ENCODE measurements at places on chromosomes 2 and 18.

- DNase-seq = peak; percentile 40
Observed at GRCh38 chr2:225670111-225670974, 270.8 kb downstream of the NYAP2 start.

DNA sequence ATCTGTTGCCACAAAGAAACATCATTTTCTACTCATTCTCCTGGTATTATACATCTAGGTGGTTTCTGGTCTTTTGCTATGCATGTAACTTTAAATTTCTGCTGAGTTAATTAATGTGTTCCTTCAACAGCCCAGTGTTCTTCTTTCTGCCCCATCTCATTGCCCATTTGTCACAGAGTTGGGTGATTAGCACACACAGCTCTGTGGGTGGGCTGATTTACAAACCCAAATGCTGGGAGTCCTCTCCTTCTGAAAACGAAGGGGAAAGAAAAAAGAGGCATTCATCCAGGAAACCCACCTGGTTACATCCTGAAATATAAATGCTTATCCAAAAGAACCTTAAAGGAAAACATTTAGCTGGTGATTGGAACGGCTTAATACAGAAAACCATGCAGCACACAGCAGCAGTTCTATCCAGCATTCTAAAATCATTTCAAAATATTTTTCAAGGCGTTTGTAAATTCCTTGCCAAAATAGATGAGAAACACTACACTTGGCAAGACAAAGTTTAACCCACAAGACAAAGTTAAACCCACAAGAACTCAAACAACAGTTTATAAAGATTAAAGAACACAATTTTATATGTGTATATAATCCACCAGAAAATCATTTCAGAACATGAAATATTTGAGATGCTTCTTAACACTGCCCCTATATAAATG is 177.9 kb downstream of the ANTXR1 start:
- peak; percentile 49 for DNase-seq

- DNase-seq = peak; percentile 84
Observed at GRCh38 chr2:160836755-160837154, 323.5 kb upstream of the TANK start.

- DNase-seq = no peak
Observed at GRCh38 chr2:195639238-195639858, 17.7 kb upstream of the SLC39A10 start.

DNA sequence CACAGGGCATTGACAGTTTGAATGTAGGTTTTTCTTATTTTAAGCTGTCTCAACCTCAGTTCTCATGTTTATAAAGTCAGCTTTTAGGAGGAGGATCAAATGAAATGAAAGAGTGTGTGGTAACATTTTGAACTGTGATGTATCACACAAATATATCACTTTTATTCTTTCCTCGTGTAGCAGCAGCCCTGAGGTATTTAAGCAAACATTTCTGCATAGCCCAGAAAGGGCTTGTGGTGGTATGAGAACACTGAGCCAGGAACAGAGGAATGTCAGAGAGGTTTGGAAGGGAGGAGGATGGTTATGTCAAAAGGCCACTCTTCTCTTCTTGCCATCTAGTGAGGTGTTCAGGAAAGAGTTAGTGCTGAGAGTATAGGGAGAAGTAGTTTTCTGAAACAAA is 150.2 kb downstream of the PARD3B start:
- peak; percentile 23 for DNase-seq

DNA sequence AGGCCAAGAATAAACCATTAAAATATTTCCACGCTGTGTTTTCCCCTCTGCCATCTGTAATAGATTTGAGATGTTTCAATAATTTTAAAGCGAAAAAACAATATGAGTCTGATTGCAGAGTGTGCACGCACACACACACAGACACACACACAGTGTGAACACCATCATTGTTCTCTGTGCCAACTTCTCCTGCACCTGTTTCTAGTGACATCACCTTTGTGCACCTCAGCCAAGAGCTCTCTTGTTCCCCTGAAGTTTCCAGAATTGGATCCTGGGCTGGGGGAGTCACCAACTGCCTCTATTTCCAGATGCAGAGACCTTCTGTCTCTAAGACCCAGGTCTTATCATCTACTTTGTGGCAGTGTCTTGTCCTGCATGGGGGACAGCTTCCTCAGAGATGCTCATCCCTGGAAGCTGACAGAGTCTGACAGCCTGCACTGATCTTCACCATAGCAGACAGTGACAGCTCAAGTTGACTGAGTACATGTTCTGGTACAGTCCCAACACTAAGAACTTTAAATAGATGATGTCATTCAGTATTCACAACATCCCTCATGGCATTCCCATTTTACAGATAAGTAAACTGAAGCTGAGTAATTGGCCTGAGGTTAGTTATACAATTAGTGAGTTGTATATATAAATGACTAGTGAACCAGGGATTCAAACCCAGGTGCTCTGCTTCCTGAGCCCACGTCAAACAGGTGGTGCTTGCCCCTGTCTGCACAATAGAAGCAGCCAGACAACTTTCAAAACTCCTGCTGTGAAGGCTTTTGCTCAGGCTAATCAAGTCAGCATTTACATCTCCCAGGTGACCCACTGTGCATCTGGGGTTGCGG is 39.4 kb downstream of the ACOXL start:
- no peak for DNase-seq

DNA sequence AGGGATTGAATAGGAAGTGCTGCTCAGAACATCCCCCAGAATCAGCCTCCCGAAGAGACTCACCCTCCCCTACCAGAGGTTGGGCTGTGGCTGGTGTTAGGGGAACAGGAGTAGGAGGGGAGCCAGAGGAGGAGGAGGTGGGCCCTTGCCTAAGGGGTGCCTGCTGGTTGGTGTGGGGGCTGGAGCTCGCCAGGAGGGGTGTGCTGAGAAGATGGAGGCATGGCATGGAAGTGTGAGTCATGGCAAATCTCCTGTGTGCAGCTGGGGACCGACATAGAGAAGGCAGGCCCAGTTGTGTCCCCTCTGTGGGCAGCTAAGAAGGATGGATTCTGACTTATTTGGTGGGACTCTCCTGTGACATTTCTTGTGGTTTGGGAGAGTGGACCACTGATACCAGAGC is 73.7 kb downstream of the DGKD start:
- no peak for DNase-seq

DNA sequence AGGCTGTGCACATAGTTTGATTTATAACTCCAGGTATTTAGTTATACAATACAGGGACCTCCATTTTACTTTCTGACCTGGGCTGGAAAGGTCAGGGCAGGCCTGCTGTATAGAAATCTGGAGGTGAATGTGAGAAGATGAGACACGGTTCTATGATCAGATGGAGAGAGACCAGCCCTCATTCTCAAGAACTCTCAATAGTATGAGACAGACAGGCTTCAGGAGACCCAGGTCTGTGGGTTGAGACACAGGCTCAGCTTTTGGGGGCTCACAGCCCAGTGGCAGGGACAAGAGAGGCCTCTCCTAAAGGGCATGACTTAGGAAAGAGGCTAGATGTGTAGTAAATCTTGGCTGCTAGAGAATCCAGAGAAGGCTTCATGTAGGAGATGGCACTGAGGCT is 719 bp upstream of the ATP6V1B1 start:
- no peak for DNase-seq

GRCh38 chr18:21593540-21594257 is 6.8 kb downstream of the ESCO1 start:
- peak; percentile 10 for DNase-seq

DNA sequence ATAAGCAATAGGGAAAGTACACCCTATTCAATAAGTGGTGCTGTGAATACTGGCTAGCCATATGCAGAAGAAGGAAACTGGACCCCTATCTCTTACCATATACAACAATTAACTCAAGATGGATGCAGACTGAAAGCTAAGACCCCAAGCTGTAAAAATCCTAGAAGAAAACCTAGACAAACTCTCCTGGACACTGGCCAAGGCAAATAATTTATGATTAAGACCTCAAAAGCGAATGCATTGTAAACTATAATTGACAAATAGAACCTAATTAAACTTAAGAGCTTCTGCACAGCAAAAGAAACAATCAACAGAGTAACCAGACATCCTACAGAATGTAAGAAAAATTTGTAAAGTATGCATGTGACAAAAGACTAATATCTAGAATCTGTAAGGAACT is 41.1 kb upstream of the ASXL3 start:
- no peak for DNase-seq

- no peak for DNase-seq
Observed at GRCh38 chr2:202429164-202429980, 53.2 kb downstream of the BMPR2 start.

GRCh38 chr2:235238537-235238936 is 255.3 kb upstream of the AGAP1 start:
- DNase-seq = no peak

GRCh38 chr2:66573821-66574233 is 138.9 kb downstream of the MEIS1 start:
- peak; percentile 89 for DNase-seq

DNA sequence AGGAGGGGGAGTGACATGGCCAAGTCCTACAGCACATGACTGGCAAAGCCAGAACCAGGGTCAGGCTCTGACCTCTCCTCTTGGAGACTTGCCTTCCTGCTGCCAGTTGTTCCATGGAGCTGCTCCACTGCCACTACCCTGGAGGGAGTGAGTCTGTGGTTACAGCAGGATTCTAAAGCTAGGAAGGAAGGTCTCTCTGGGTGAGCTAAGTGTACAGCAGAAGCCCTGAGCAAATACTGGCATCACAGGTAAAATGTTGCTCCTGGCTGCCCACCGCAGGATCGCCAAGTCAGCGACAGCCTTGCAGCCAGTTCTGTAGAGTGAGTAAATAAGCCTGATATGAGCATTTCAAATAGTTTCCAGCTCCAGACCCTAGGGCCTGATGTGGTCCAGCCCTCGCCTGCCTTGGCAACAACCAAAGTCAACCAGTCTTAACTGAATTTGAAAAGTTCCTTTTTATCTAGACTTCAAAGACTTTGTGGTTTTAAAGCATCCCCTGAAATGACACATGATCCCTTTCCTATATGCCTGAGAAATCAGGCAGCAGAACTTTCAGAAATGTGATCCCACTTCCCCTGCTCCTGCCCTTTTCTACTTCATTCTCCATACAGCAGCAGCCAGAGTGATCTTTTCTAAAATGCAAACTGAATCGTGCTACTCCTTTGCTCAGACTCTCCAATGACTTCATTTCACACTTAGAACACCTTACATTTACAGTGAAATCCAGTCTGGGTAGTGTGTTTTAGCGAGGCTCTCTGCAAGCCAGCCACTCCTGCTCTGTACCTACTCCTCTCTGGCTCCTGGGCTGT is 114.3 kb downstream of the MGAT5 start:
- no peak for DNase-seq

DNA sequence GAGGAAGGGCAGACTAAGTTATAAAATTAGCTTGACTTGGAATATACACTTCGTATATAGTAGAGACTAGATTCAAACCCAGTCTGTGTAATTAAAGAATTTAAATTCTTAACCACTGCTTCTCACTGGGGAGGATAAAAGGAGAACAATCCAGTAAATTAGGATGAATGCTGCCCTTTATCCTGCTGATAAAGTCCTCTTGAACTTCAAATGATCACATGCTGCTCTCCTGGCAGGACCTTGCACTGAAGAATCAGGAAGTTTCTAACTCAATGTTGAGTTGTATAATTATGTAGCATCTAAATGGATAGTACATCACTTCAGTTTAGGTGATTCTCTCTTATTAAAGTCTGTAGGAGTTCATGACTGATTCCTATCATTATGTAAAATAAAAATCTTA is 1179.7 kb downstream of the DSC3 start:
- DNase-seq = no peak

- no peak for DNase-seq
Observed at GRCh38 chr18:79521416-79522205, 125.9 kb downstream of the NFATC1 start.
